ENCODE measurements at places on chromosomes 12 and 14.

DNA sequence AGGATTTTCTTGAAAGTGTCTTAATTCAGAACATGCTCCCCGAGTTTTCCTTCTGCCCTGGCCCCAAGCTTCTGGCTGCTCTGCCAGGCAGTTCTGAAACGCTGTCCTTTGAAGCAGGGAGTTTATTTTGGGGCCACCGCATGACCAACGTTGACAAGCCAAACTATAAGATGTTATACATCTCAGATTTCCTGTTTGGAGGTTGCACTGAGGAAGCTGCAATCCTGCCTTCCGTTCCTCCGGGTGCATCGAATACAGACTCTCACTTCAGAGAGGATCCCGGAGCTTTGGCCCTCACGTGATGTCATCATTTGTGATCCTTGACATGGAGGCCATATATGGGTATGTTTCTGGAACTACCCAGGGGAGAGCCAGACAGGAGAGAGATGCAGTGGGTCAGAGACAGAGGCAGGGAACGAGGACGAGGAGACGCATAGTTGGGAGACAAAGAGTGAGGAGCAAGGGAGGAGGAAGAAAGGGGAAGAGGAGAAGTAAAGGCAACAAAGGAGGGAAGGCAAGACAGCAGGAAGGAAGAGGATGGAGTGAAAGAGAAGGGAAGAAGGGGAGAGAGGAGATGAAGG, at the start of gene ASB2:
Gene ASB2, minus strand, starts transcription at position 94 of the 581 bp plus-strand sequence. CDS start 12,031 bp downstream, outside the sequence.
- DNase-seq: no peak

DNA sequence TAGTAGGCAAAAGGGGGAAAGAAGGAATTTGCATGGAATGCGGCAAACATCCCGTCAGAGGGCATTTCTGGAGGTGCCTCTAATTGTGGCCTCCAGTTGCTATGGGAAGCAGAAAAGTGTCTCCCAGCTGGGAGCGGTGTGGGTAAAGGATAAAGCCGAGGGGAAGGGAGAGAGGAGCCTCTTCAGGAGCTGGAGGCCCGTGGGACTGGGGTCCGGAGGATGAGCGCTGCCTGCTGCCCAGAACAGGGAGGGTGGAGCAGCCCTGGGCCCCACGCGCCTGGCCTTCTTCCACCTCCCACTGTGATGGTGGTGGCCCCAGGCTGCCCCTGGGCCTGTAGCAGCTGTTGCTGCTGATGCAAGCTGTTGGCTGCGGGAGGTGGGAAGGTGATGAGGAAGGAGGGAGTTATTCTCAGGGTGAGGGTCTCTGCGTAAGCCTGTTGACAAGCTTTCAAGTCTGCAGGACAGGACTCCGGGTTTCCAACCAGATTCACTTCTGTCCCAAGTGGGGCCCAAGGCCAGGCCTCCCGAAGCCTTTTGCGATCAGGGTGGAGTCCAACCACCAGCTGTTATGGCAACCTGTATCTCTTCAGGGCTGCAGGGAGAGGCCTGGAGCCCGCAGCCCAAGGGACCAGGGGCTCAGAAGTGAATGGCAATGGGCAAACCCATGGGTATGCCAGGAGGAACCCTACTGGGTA, 19.1 kb upstream of the PGF start:
- DNase-seq: no peak

GRCh38 chr12:64997858-64998257, 123.2 kb downstream of the WIF1 start:
- no peak for DNase-seq

- no peak for DNase-seq
Observed at GRCh38 chr14:28785096-28785952, 18.7 kb downstream of the FOXG1 start.

DNA sequence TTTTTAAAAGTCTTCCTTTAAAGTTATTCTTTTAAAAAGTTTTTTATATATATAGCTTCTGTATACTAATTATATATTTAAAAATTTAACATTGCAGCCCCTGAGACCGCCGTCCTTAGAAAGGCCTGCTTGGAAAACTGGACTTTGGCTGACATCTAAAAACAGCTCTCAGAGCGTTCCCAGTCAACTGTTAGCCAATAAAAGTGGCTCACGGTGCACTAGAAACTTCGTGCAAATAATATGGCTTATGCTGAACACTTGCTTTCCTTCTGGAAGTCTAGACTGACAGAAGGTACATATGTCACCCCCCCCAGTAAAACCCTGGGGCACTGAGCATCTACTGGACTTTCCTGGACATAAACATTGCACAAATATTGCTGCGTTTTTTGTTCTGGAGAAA, 115.0 kb downstream of the KIF21A start:
- DNase-seq: no peak

DNA sequence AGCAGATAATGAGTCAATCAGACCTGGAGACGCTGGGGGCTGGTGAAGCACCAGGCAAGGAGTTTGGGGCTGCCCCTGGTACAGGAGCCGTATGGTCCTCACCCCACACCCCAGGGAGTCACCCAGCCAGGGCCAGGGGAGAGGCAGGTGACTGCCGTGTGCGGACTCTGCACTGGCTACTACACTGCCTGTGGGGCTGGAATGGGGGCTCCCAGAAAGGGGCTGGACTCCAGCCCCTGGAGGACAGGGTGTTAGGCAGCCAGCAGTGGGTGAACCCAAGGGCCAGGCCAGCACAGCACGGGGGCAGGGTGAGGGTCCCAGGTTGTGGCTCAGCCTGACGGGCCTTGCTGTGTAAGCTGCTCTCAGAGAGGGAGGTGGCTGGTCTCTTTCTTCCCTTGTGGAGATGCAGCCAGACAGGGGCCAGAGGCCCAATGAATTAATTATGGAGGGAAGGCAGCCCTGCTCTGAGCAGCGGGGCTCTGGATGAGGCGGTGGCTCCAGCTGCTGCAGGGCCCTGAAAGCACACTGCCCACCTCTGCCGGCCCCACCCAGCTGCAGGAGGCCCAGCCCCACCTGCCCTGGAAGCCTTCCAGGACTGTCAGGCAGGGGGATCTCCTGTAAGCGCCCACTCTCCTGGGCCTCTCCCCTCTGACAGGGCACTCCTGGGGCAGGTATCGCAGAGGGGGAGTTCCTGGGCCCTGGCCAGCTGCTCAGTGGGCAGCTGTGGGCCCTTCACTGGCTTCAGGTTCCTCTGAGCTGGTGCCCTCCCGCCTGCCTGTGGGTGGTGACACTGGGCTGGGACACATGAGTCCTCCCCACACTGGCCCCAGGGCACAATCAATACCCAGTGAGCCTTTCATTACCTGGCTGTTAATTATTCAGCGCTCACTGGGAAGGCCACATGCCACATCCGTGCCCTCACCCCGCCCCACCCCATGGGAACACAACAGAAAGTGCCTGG, 142.5 kb upstream of the C14orf180 start:
- DNase-seq: peak; percentile 70

DNA sequence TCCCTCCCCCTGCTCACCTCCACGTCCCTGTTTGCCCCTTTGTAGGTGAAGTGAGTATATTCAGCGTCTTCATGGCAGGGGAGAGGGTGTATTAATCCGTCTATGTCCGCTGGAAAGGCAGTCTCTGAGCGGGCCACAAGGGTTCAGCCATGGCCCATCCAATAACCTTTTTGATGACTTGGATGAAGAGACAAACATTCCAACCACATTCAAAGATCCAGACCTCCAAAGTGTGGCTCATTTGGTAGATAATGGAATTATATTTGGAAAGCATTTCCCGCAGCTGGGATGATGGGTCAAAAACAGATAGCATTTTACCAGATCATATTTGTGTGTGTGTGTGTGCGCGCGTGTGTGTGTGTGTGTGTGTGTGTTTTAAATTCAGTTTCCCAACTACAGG, 345.9 kb downstream of the DPF3 start:
- no peak for DNase-seq

DNA sequence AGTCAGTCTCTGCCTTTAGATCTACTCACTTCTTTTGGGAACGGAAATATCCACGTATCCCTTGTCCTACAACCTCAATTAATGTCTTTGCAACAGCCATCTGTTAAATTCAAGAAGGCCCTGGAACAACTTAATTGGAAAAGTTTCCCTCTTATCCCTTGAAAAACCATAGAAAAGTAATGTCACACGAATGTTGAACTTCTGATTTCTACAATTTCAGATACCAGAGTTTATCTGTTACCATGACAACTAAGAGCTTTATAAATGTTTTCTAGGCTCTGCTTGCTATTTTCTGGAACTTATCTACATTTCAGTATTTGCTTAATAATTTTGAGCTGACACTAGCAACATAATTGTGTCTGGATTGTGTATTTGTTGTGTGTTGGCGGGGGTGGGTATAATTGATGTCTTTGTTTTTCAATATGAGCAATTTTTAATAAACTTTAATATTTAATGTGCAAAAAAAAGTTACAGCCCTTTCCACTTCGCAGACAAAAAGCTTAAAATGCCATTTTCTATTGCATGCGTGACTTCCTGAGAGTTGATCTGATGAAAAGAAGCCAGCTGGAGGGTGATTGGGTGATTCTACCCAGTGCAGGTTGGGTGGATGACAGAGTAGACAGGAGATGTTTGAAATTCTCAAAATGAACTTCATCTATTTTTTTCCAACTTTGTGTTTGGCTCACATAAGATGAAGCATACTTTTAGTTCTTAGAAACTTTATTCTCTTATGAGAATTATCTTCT, 11.8 kb upstream of the EDDM3A start:
- DNase-seq: no peak

DNA sequence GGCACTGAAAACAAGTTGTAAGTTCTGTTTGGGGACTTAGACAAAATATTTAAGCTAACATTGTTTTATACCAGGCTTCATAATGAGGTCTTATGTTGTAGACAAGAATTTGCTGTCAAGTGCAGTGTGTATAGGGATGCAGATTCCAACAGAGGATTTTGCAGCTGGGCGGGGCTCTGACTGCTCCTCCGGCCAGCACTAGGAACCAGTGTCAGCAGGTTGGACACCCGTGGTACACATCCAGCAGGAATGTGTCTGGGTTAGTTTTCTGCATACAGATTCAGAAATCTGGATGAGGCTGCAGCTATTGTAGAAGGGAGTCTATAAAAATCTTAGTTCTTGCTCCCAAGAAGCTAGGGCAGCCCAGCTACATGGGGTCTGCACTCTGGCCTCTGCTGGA, 194.3 kb upstream of the RBM19 start:
- no peak for DNase-seq

- no peak for DNase-seq
Observed at GRCh38 chr12:23611320-23611719, 338.1 kb downstream of the SOX5 start.

Measured in spleen (tissue), 13 donors.